AG20443 (cell line): ENCODE measurements at places on chromosomes 6 and 20.
A peak's percentile ranks its signal among the peaks of the same experiment; 100 is the strongest.

DNA sequence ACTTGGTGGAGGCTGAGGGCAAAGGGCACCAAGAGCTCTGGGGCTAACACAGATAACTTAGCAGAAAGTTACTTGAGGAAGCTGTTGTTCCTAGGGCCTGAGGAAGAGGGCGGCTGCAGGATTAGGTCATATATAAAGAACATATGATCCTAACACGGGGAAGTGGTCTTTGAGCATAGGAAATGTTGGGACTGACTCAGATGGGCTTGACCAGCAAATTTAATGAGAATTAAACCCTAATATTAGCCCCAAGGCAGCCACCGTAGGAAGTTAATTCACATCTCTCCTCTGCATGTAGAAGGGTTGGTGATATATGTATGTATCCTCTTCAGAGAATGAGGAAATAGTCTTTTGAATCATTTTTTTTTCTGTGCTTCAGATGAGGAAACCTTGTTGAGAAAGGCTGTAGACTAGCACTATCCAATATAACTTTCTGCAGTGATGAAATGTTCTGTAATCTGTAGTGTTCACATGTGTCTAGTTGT lies 9.2 kb upstream of the ZBTB9 start:
- no peak for DNase-seq

DNA sequence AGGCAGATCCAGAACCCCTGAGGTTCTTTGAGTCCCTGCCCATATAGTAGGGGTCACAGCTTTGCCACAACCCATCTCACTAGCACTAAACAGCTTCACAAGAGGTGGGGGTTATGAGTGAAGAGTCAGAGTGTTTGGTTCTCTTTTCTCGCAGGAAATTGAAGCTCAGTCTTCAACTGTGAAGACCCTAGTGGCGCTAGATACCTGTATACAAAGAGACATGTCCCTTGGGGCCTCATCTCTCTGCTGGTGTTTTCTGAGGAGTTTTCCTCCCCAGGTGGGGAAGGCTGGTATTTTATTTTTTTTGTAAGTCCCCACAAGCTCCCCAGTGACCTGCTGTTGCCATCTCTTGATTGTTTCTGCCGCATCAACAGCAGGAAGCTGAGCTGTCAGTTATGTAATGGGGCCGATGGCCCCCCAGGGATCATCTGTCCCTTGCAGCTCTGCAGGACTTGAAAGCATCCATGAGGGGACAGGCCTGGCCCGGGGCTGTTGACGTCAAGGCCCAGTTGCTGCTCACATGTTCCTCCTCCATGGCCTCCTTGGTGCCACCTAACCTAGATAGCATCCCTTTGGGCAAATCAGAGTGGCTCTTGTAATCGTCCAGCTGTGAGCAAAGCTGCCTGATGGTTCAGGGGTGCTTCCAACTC lies 23.1 kb downstream of the STK35 start:
- no peak for DNase-seq

DNA sequence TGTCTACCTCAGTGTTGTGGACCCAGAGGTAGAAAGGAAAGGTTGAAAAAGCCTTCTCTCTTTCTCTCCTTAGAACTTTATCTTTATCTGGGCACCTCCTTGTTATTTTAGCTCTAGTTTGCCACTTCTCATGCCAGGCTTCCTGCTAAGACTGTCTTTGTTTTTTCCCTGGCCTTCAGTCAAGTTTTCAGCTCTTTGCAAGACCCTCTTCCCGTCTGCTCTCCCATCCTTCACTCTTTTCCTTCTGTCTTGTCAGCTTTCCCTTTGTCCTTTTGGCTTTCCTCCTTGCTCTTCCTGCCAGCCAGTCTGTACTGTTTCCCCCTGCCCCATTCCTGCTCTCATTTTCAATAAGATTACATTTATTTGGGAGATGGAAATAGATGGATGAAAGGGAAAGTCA lies 86.8 kb upstream of the CCN6 start:
- no peak for DNase-seq

- peak; percentile 84 for DNase-seq
These were observed 14.4 kb downstream of the NT5E start for GRCh38 chr6:85464260-85464644.

- peak; percentile 73 for DNase-seq
These were observed 34.5 kb downstream of the SLX4IP start for GRCh38 chr20:10469599-10469998.

DNA sequence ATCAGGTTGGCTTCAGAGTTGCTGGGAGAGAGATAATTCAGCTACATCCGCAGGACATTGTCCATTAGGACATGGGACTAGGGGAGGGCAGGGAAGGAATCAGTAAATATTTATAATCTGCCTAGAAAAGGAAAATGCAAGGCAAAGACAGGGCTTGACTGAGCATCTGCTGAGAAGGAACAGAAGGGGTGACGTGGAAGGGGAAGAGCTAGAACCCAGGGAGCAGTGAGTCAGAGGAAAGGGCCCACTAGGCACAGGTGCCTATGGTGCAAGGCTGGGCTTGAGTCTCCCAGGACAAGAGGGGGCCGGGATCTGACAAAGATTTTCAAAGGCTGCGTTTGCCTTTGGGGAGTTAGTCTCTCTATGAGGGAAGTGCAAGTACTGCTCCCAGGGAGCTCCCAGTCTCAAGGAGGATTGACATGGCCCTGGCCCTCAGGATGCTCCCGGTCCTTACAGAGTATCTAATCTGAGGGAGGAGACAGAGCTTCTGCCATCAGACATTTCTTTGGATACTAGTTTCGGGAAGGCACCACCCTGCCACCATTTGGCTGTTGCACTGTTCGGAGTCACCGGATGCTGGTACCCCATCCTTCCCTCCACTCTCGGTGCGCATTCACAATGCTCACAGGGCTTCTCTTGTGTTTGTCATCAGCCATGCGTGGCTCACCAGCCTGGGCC lies 21.9 kb downstream of the VEGFA start:
- DNase-seq: no peak

GRCh38 chr6:168117942-168118341 lies 38.9 kb upstream of the FRMD1 start:
- DNase-seq: no peak

DNA sequence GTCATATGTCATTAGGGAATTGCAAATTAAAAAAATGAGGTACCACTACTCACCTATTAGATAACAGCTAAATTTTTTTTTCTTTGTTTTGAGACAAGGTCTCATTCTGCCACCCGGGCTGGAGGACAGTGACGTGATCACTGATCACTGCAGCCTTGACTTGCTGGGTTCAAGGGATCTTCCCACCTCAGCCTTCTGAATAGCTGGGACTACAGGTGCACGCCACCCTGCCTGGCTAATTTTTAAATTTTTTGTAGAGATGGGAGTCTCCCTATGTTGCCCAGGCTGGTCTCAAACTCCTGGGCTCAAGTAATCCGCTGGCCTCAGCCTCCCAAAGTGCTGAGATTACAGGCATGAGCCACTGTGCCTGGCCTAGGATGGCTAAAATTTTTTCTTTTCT lies 57.1 kb upstream of the NCOA3 start:
- no peak for DNase-seq

DNA sequence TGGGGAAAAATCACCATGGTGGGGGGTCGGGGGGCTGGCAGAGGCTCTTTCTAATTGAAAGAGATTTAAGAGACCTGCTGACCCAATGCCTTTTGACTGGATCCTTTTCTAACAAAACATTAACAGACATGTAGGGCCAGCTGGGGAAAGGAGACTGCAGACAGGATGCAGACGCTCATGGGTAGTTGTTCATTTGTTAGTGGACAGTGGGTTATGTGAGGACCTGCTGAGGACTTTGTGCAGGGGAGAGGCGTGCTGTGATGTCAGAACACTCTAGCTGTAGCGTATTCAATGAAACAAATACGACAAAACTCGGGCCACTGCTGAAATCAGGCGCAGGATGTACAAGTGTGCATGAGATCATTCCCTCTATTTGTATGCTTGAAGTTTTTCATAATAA lies 1.2 kb downstream of the IP6K3 start:
- no peak for DNase-seq

- no peak for DNase-seq
These were observed 363.0 kb upstream of the SOX4 start for GRCh38 chr6:21230536-21230935.

DNA sequence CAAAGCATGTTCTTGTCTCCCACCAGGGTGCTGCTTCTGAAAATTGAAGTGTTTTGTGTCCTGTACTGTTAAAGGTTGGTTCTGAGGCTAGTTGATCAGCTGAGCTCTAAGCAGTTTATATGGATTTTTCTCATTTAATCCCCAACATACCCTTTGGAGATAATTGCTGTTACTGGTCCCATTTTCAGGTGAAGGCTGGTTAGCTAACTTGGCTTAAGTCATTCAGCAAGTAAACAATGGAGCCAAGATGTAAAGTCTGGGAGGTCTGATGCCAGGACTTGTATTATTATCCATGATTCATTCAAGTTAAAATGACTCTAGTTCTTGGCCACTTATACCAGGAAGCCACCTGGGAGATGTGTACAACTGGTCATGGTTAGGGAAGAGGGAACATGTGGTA lies 42.5 kb upstream of the FERMT1 start:
- DNase-seq: no peak

GRCh38 chr20:46995561-46996142 lies 101.0 kb downstream of the EYA2 start:
- DNase-seq: no peak

DNA sequence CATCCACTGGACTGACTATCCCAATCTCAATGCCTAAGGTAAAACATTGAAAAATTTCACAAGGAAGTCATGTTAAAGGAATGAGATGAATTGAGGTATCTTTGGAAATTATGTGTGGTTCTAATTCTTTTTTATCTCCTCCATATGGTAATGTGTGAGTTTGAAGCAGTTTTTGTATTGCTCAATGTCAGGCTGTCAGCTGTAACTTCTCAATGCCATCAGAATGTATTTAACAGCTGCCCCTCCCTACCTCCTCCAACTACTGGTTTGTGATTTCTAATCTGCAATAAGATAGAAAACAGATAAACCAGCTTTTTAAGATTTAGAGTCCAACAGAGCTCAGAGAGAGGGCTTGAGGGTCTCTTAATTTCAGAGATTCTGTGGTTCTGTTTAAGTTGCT lies 1005.8 kb upstream of the ADGRB3 start:
- DNase-seq: no peak

- DNase-seq: no peak
These were observed 59.6 kb upstream of the PHIP start for GRCh38 chr6:79137671-79138070.

DNA sequence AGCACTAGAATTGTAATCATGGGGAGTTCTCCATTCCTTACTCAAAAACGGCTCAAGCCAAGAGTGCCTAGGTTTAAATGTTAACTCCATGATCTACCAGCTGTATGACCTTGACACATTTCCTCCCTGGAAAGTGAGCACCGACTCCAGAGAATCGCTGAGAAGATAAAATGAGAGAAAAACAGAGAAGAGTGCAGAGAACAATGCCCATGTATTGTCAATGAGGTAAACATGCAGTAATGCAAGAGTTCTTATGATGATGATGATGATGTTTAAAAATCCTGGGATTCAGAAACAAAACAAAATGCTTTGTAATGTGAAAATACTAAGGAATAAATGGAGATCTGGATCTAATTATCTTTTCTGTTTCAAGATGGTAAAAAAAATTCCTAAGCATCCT lies 64.8 kb upstream of the BEND6 start:
- no peak for DNase-seq
